ENCODE measurements at places on chromosomes 12 and 14.

DNA sequence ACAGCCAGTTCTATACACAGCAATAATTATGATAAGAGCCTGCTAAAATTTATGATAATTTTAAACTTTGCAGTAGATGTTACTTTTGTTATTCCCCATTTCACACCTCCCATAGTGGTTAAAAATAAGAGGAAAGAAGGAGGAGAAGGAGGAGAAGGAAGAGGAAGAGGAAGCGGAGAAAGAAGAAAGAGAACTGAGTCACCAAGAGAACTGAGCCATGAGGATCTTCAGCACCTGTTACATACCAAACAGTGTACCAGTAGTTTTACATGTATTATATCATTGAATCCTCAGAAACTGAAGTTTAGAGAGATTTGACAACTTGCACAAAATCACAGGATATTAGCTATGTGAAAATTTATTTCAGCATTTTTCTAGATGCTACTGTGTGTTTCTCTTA is 3.9 kb downstream of the CD163 start:
- no peak for DNase-seq

GRCh38 chr12:75507086-75507485 is 4.3 kb downstream of the KRR1 start:
- DNase-seq: no peak

GRCh38 chr12:51886021-51886710 is 1.7 kb upstream of the ANKRD33 start:
- DNase-seq: no peak

DNA sequence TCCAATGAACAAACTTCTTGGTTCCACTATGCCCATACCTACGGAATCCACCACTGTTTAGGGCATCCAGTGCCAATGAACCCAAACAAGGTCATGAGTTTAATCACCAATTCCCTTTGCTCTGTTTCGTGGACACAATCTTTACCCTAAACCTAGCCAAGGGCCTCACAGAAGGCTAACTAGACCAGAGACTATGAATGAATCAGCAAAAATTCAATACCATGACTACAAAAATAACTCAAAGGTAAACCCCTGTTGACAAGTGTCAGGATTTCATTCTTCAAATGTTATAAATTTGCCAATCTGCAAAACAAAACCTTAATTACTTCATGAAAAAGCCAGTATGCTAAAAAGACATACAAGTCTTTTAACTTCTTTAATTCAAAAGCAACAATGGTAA is 96.7 kb downstream of the CEP128 start:
- DNase-seq: no peak

DNA sequence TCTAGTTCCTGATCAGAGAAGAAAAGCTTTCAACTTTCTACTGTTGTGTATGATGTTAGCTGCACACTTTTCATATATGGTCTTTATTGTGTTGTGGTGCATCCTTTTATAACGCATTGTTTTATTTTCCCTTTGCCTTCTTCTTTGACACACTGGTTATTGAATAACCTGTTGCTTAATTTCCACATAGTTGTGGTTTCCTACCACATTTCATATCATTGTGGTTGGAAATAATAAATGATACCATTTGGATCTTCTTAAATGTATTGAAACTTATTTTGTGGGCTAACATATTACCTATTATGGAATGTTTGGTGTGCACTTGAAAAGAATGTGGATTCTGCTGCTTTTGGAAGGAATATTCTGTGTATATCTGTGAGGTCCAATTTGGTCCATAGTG is 64.9 kb downstream of the GPHN start:
- no peak for DNase-seq

GRCh38 chr12:100154474-100155247 is 12.0 kb upstream of the BLTP3B start:
- no peak for DNase-seq

DNA sequence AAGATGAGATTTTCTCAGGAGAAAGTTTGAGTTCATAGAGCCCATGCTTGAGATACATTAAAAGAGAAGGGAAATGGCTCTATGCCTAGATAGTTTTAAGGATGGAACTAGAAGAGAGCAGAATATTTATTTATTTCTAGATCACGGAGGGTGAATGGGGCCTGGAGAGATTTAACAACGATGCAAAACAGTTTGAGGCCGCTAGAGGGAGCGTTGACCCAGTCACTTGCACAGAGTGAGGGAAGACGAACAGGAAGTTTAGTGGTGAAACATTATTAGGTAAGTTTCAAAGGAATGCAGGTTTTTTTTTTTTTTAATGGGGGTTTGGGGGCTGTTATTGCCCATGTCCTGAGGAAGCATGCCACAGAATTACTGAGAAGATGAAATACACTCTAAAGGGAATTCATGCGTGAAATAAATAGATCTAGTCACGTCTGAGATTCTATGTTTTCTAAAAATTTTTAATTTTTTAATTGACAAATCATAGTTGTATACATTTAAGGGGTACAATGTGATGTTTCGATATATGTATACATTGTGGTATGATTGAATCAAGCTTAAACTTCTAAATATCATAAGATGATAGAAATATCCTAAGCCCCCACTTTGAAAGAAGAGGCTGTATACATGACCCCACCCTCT is 14.8 kb upstream of the PPP1R1A start:
- peak; percentile 93 for DNase-seq

DNA sequence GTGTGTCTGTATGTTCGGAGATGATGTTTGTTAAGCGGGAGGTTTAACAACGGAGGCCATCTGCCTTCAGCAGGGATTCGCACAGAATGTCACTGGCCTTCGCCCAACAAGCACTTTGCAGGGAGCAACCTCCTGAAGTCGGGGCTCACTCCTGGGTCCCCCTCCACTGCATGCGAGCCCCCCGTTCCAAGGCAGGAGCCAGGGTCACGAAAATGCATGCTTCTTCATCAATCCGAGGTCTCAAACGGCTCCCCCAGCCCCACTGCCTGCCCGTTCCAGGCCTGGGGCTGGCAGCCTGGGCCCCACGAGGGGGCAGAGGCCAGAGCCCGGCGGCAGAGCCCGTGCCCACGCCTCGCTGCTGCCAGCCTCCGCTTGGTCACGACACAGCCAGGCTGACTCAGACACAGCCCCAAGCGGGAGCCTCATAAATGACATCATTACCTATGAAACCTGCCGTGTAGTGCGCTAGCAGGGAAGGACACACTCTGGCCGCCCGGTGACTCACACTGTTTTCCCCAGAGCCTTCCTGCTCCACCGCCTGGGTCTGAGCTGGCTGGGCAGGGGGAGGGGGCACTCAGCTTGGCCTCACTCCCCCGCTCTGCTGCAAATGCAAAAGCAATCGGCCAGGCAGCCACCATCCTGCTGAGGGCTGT is 169.5 kb upstream of the RTL1 start:
- no peak for DNase-seq

- DNase-seq: no peak
These were observed 19.6 kb downstream of the TNFAIP2 start for GRCh38 chr14:103142721-103143302.

GRCh38 chr12:42396473-42397259 is 70.7 kb downstream of the PPHLN1 start:
- DNase-seq: no peak

- no peak for DNase-seq
These were observed 131.2 kb downstream of the SCARB1 start for GRCh38 chr12:124732275-124733075.

DNA sequence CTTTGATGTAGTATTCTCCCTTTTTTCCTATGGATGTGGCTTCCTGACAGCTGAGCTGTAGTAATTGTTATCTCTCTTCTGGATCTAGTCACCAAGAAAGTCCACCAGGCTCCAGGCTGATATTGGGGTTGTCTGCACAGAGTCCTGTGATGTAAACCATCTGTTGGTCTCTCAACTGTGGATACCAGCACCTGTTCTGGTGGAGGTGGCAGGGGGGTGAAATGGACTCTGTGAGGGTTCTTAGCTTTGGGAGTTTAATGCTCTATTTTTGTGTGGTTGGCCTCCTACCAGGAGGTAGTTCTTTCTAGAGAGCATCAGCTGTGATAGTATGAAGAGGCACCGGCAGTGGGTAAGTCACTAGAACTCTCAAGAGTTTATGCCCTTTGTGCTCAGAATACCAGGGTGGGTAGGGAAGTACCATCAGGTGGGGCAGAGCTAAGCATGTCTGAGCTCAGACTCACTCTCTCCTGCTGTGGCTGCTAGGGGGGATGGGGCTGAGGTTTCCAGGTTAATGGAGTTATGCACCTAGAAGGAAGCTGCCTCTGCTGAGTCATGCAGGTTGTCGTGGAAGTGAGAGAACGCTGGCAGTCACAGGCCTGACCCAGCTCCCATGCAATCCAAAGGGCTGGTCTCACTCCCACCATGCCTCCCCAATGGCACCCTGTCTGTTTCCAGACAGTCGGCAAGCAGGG is 3.0 kb upstream of the TAS2R14 start:
- no peak for DNase-seq

DNA sequence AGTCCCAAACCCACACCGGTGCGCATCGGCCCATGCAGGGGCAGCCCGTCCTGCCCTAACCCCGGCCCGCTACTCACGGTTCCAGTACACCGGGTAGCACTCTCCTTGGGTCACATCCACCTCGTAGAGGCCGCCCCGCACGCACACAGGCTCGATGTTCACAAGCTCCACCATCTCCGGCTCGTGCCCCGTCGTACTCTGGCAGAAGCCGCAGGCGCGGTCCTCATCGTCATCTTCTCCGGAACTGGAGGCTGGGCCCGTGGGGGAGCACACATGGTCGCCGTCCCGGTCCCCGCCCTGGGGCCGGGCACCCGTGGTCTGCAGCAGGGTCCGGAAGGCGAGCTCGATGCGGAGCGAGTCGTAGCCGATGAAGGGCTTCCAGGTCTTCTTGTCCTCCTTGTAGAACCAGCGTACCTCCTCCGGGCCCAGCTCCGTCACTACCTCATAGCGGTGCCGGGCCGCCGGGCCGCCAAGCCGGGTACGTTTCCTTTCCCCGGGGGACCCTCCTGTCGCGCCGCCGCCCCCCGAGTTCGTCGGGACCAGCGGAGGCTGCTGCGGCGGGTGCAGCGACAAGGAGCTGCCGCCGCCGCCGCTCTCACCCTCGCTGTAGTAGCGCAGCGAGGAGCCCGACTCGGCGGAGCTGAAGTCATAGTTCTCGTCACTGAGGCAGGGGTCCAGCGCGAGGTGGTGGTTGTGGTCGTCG is 788 bp downstream of the DDHD1 start:
- DNase-seq: no peak

DNA sequence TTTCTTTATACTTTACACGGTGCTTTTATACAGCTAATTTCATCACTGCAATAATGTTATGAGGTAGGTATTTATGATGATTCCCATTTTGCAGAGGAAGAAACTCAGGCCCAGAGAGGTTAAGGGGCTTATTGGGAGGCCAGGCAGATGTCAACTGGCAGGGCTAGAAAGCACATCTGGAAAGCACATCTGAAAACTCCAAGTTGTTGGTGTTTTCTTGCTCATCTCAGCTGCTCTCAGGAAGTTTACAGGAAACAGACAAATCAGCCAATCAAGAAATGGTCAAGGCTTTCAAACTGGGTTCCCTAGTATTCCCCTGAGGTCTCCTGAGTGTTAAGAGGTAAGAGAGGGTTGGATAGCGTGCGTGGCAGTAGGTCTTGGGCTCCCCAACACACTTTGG is 124.1 kb upstream of the MED13L start:
- DNase-seq: no peak
